ENCODE measurements at places on chromosomes 4 and X. TPM values are rescaled to one million over a fixed set of nuclear protein-coding genes. Genes with fewer than 3 reads are reported as not detected.

DNA sequence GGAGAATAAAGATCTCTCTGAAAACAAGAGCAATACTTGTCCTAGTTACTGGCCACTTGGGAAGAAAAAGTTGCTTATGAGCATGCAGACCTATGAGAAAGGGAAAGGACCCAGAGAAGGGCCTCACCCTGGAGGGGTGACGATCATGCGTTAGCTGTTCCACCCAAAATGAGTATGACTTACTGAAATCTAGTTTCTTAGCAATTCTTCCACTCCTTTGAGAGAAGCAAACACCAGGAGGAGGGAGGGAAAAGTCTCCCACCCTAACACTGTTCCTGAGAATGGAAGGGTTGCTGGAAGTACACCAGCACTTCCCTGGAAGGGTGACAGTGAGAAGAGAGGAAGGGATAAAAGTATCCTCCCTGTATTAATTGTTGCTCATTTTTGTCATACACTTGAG, 107.9 kb downstream of the ADGRL3 start:
- no peak for DNase-seq

SLC16A2 gene
- 4.9 TPM for total RNA-seq

DNA sequence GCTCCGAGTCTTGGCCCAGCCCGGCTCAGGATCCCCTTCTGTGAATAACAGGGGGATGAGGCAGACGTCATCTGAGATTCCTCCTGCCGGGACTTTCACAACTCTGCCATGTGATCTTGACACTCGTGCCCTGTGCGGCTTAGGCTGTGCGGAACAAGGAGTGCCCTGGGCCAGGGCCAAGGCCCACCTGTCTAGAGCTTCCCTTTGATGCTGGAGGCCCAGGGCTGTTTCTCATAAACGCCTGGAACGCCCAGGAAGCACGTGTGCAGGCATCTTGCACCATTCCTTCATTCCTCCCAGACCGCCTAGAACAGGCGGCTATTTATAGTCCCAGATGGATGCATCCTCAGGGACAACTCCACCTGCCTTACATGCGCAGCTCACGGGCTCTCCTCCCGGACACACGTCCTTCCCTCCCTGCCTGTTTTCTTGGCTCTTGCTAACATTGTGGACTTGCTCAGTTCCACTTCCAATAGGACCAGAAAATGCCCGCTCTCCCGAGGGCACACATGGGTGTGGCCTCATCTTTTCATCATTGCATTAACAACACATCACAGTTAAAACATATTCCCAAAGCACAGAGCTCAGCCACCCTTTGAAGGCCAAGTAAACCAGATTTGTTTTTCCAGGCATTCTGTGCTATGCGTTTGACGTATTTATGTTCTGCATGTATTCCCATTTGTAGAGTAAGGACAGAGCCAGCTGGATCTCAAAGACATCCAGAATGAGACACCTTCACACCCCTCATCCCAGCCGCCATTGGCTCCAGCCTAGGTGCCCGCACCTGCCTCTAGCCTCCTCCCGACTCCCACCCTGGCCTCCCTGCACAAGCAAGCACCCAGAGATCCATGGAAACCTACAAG, 57.2 kb downstream of the ABLIM2 start:
- DNase-seq, result no peak

CFAP99 gene
- not detected for total RNA-seq

PFKFB1 gene
- total RNA-seq, result not detected

DMD gene
- total RNA-seq, result 13.3 TPM

- DNase-seq, result peak; percentile 37
Observed at GRCh38 chr4:121192480-121192879, 28.4 kb upstream of the TNIP3 start.

DNA sequence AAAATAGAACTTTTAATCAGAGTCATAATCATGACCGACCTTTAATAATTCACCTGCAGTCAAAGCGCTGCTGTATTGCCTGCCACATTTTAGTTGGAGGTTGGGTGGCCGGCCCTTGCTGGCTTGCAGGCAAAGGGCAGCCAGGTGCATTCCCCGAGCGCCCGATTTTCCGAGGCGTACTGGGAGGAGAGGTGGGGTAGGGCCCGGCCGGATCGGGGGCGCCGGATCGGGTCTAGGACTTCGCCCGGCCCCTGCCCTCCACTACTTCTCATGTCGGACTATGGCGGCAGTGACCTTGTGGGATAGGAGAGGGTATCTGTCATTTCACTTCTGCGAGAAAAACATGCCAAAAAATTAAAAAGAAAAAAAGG, 2.5 kb upstream of the RS1 start:
- DNase-seq, result no peak

- DNase-seq, result no peak
Observed at GRCh38 chr4:7818399-7818911, 121.2 kb downstream of the AFAP1 start.

GRCh38 chr4:133095591-133095990, 53.5 kb upstream of the PCDH10 start:
- DNase-seq, result no peak

- DNase-seq, result no peak
Observed at GRCh38 chrX:30085571-30085970, 129.8 kb upstream of the MAGEB2 start.

PCSK1N gene
- total RNA-seq, result 9.9 TPM

DNA sequence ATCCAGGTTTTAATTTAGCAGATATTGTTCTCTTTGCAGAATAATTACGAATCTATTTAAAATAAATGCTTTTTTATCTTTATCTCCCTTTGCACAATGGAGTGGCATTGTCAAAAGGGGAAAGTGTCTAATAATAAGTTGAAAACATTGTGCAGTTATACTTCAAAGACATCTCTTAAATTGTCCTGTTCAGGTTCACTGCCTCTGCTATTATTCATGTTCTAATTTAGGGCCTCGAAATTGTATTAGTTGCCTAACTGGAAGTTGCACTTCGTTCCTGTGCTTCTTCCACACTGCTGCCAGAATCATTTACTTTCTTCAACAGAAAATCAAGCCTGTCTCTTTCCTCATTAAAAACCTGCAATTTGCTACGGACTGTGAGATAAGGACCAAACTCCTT, 150.5 kb upstream of the SPRY1 start:
- no peak for DNase-seq

- no peak for DNase-seq
Observed at GRCh38 chr4:86586160-86586572, 7.9 kb upstream of the PTPN13 start.

DNA sequence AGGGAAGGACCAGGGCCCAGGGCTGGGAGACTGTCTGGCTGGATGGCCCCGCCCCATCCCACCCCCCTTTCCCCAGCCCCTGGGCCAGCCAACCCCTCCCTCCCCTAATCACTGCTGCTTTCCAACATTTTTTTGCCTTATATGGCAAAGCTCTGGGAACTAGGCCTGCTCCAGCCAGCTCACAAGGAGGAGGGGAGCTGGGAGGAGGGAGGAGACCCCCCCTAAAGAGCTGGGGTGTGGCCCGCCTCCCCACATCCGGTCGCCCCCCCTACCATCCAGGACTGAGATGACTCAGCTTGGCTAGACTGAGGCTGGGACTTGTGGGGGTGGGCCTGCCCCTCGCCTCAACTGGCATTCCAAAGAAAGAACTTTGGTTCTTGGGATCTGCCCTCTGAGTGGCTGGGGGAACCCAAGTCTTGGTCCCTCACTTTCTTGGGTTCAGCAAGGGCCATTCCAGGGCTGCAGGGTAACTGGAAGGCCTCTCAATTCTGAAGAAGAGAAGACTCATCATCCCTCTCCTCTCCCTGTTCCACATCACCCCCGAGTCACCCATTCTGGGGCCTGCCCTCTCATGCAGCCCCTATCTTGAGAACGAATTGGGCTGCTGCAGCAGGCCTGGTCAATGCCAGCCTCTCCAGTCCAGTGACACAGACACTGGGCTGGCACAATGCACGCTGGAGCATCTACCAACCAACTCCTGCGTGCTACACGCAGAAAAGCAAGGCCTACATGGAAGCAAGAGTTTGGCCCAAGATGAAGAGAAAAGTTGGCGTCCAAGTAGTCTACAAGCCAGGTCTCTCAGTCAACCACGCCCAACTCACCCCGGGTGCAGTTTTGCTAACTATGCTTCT, 4.8 kb downstream of the FLNA start:
- DNase-seq, result peak; percentile 95

DNA sequence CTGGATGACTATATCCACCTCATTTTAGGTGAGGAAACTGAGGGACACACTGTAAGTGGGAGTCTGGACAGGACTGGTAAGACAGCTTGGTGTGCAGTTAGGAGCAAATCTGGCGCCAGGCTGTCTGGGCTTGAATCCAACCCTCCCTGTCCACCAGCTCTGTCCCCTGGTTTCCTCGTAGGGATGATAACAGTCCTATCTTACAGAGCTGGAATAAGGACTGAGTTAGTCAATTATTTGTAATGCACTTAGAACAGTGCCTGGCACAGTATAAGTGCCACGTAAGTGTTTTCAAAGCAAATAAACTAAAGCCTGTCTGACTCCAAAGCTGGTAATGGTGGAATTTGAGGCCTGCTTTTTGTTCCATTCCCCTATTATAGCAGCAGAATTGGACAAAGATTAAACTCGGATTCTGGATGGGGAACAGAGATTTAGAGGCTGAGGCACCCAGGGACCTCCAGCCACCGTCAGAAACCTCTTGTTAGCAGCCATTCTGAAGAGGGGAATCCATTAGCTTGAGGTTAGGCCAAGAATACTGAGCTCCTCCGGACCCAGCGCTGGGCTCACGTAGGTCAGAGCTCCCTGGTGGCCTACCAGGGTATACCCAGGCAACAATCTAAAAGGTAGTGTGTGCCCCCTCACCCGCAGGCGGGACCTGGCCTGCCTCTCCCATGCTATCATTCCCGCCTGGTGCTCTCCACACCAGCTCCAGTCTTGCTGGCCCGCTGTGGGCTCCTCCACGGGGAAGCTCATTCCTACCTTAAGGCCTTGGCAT, 102.1 kb downstream of the UCHL1 start:
- peak; percentile 48 for DNase-seq

DNA sequence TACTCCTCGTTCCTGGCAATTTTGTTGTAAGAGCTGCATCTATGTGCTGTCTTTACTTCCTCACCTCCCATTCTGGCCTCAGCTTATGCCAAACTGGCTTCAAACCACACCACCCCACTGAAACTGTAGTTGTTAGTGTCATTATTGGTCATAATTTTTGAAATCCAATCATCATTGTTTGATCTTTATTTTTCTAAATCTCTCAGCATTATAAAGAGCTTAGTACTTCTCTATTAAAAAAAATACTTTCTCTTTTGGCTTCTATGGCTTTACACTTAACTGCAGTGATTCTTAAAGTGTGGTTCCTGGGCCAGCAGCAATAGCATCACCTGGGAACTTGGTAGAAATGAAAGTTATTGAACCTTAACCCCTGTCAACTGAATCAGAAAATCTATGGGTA, 83.5 kb upstream of the GRPR start:
- no peak for DNase-seq

DNA sequence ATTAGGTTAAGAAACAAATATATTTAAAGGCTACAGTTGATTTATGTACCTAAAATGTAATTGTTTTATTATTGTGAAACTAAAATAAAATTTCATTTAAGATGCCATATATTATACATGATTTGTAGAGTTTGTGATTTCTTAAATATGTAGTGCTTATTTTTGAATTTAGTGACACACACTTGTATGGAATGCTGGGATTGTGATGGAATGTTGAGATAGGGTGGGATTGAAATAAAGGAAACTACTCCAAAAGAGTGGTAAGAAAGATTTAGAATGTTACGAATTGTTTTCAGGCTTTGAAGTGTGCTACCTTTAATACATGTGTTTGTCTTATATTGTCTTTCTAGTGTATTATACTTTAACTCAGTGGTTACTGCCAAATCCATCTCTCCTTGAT, 330.3 kb upstream of the PITX2 start:
- DNase-seq, result no peak

Measured in H4 (cell line).